Germinal center (tissue), 1 donor: ENCODE measurements at places on chromosomes 3 and 15.
A peak's percentile ranks its signal among the peaks of the same experiment; 100 is the strongest.

- no peak for DNase-seq
Observed at GRCh38 chr15:94951538-94951937, 720.2 kb downstream of the MCTP2 start.

DNA sequence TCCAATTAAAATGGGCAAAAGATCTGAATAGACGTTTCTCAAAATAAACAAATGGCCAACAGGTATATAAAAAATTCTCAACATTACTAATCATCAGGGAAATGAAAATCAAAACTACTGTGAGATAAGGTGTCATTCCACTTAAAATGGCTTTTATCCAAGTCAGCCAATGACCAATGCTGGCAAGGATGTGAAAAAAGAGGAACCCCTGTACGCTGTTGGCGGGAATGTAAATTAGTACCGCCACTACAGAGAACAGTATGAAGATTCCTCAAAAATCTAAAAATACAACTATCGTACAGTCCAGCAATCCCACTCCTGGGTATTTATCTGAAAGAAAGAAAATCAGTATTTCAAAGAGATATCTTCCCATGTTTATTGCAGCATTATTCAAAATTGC is 176.9 kb upstream of the STT3B start:
- DNase-seq: no peak

DNA sequence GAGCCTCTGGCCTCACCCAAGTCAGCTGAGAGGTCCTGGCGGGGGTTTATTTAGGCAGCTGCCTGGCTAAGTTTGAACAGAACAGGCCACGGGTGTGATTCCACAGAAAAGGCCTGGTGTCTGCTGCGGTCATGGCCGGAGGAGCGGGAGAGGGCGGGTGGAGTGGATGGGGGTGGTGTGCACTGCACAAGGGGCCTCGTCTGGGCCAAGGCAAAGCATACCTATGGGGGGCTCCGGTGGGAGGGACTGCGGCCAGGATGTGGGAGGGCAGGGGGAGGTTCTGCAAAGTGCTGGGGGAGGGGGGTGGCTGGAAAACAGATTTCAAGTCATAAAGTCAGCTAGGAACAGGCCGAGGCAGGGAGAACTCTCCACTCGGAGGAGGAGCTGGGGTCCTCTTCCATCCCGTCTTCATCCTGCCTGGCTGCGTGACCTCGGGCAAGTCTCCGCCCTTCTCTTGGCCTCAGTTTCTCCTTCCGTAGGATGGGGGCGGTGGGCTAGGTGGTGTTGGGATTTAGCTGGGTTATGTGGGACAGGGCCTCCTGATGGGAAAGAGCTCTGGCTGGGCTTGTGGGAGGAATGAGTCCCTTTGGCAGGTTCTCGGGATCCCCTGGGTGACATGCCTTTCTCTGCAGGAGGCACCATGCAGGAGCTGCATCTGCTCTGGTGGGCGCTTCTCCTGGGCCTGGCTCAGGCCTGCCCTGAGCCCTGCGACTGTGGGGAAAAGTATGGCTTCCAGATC is 878 bp downstream of the ISLR start:
- no peak for DNase-seq

DNA sequence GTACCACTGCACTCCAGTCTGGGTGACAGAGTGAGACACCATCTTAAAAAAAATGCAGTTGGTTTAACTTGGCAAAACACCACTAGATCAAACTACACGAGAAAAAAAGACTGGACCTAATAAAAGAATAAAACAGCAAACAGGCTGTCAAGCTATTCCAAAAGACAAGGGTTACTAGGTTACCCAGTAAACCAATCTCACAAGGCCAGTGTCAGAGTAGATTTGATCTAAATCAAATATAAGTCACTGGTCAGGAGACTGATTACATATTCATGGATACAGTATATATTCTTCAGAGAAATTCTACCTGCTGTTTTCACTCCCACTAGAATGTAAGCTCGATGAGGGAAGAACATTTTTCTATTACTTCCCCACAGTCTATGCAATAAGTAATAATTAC is 2.5 kb upstream of the GANC start:
- no peak for DNase-seq

DNA sequence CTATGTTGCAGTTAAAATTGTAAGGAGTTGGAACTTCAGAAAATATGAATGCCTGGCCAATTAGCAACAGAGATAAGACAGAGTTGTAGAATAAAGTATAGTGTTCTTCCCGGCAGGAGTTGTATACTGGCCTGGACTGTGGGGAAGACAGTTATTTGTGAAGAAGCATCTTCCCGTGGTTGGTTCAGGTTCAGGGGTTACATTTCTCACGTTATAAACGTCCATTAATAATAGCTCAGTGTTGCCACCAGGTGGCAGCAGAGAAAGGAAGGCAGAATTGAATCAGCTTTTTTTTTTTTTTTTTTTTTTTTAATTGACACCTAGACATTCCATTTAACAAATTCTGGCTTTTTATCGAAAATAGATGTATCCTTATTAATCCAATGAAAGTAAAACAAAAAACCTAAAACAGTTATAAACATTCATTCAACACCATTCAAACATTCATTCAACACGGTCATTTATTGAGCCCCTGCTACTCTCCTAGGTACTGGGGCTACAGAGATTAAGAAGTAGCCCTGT is 66.4 kb upstream of the NR2E3 start:
- peak; percentile 62 for DNase-seq

GRCh38 chr15:65773386-65774111 is 18.5 kb downstream of the DENND4A start:
- DNase-seq: peak; percentile 55

GRCh38 chr3:113404637-113405036 is 36.7 kb downstream of the CFAP44 start:
- DNase-seq: no peak

GRCh38 chr3:45311327-45311726 is 77.0 kb upstream of the LARS2 start:
- no peak for DNase-seq

DNA sequence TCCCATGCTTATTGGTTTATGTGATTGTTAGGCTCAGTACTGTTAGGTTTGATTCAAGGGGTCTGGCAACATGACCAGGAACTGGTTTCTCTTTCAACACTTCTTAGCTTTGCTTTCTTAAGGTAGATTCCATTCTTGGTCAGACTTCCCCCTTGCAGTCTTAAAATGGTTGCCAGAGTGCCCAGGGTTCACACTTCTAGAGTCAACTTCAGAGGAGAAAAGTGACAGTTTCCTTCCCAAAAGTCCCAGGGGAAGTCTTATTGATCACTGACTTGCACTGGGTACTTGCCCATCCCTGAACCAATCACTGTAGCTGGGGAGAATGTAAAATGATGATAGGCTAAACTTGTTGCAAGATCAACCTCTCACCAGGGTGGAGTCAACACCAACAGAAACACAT is 14.1 kb downstream of the MGLL start:
- no peak for DNase-seq

GRCh38 chr3:159629329-159630084 is 359.1 kb upstream of the IL12A start:
- no peak for DNase-seq

DNA sequence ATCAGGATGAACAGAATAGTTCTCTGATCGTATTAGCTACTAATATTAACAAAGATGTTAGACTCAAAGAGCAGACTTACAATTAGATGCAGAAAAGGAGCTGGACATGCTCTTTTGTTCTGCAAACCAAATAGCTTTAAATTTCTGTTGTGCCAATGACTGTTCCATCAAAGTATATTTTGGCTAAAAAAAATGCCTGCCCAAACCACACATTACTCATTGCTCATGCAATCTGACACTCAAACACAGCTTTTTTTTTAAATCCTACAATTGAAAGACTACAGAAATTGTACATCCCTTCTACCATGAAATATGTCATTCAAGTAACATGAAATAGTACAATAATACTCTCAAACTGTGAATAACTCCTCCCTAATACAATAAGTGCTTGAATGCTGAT is 48.6 kb downstream of the SHOX2 start:
- no peak for DNase-seq

GRCh38 chr15:52790169-52790708 is at the start of gene ONECUT1:
ONECUT1 (minus strand) TSS chr15:52790336; CDS start chr15:52789884, 452 bp downstream.
- peak; percentile 85 for DNase-seq

GRCh38 chr15:68414206-68414555 is 17.8 kb downstream of the ITGA11 start:
- DNase-seq: no peak

- no peak for DNase-seq
Observed at GRCh38 chr15:32919749-32920414, 202.1 kb downstream of the GREM1 start.

GRCh38 chr15:84151205-84151931 is 84.2 kb upstream of the GOLGA6L4 start:
- no peak for DNase-seq

GRCh38 chr3:15269091-15269989 is 63.0 kb downstream of the SH3BP5 start:
- peak; percentile 77 for DNase-seq

- DNase-seq: no peak
Observed at GRCh38 chr3:64155328-64155727, 69.9 kb downstream of the PRICKLE2 start.

- DNase-seq: no peak
Observed at GRCh38 chr3:16877505-16877904, 7.2 kb upstream of the PLCL2 start.

DNA sequence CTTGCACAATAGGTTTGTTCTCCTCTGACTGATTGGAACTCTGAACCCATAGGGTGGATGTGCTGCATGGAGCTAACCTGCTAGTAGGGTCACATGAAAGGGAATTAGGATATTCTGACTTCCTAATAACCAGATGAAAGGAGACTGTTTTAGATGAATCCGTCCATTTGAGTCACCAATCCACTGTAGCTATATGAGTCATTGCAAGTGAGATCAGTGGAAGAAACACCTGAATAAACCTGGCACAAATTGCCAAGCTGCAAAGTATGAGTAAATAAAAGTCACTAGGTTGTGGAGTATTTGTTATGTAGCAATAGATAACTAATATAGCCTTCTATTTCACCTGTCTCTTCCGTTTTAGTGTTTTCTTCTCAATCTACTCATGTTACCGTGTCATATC is 584.4 kb downstream of the PDCD6IP start:
- DNase-seq: no peak

GRCh38 chr3:18097989-18098388 is 327.1 kb downstream of the SATB1 start:
- no peak for DNase-seq

GRCh38 chr3:155492841-155493240 is 199.4 kb upstream of the STRIT1 start:
- no peak for DNase-seq
